ENCODE measurements at places on chromosomes 12 and 14. TPM values are rescaled to one million over a fixed set of nuclear protein-coding genes. Genes with fewer than 3 reads are reported as not detected.

Gene LIN52
- 8.3 TPM for total RNA-seq

Gene RFX4
- total RNA-seq: not detected

Gene ACSS3
- total RNA-seq: 5.5 TPM

Gene RIMBP2
- total RNA-seq: 0.82 TPM

Gene TIMELESS
- 10.3 TPM for total RNA-seq

Gene ARHGAP9
- 1.1 TPM for total RNA-seq

DNA sequence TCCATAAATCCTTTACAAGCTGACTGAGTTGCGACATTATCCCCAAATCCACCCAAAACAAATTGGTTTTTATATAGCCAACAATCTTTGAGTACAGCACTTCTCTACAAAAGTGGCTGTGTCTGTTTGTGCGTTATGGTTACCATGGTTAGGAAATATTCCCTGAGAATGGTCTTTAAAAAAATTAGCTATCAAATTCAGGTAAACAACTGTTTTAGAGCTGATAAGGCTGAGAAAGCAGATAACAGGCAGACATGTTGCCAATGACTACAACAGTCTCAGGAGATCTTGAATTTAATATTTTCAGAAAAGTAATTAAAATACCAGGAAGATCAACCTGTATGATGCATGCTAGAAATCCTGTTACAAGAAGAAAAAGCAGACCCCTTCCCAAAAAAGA, 248.0 kb downstream of the RASSF9 start:
- DNase-seq: no peak

DNA sequence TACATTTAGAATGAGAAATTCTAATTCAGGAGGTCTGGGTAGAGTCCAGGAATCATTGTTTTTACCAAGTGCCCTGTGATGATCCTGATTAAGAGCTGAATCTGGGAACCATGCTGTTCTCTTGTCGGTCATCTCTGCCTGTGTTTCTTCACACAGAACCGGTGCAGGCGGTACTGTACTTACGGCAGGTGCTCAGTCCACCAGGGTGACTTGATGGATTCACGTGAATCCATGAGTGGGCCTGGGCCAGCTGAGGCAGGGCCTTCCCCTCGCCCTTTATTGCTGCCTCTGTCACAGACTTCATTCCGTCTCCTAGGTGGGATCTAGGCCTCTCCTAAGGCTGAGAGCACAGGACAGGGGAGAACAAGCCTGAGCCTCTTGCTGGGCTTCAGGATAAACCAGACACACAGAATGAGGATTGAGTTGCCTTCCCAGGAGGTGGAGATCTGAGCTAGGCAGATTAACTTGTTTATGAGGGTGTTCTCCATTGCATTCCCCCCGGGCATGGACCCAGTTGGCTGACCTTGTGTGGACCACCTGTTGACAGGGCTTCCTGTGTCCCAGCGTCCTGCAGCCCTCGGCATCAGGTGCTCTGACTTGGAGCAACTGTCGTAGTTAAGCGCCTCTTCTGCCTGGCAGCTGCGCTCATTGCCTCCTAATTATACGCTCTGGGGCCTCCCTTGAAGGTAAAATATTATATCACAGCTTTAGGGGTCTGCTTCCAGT, 42.1 kb downstream of the B4GALNT3 start:
- no peak for DNase-seq

DNA sequence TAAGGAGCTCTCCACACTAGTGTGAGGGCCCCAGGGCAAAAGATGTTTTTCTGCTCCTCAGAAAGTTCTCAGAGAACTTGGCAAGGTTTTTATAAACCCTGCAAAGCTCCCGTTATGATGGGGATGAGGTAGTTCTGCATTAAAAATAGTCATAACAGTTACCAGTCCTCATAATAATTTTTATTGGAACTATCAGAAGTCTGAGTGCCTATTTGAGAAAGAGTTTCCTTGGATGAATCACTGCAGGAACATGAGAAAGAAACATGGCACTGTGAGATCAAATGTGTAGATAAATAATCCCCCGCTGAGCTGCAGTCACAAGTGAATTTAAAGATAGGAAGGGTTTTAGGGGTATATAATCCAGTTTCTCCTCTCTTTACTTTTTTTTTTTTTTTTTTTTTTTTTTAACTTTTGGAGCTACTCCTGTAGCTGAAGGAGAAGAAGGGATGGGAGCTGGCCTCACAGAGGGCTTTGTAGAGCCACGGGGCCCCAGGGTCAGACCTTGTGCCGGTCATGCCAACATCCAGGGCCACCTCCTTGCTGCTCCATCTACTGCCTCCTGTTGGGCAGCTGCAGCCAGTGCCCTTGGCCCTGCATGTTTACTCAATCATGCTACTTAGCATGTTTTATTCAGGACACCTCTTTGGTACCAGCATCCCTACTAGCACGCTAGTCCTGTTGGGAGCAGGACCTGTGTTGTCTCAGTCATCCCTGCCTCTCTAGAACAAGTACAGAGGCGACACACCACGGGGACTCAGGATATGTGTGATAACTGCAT, 39.5 kb downstream of the EVL start:
- no peak for DNase-seq

DNA sequence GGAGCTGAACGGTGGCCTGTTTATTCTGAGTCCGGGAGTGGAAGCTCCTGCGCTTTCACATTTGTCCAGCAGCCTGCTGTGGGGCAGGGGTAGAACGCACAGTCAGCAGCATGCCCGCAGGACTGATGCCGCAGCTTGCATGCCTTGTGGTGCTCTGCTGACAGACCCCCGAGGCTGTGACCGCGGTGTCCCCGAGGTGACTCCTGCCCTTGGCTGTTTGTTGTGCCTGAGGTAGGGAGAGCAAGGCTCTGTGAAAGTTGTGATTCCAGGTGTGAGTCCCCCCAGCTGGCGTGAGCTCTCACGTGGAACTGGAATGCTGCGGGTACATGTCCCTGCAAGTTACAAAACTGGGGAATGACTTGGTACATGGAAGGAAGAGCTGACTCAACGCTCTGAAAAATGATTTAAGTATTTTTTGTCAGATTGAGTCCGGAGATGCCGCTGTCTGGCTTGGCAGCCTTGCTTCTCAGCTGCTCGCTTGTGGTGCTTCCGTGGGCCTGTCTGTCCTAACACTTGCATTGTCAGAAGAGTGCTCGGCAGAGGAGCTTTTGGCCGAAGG, 18.1 kb downstream of the MLXIP start:
- no peak for DNase-seq

DNA sequence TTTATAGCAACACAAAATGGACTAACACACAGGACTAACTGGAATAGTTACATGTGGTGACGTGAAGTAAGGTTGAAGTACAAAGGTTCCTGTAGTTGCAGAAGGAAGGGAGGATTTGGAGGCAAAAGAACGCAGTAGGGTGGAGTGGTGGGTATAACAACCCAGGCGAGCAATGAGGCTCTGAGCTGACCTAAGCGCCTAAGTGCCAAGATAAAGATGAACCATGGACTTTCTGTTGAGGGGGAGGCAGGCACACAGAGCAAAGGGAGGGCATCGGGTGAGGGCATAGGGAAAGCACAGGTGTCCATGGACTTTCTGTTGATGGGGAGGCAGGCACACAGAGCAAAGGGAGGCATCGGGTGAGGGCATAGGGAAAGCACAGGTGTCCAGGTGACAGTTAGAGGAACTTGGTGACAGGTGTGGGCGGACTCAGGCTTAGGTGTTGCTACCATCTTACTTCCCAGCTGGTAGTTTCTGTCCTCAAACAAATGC, 15.2 kb downstream of the SCNN1A start:
- DNase-seq: no peak

DNA sequence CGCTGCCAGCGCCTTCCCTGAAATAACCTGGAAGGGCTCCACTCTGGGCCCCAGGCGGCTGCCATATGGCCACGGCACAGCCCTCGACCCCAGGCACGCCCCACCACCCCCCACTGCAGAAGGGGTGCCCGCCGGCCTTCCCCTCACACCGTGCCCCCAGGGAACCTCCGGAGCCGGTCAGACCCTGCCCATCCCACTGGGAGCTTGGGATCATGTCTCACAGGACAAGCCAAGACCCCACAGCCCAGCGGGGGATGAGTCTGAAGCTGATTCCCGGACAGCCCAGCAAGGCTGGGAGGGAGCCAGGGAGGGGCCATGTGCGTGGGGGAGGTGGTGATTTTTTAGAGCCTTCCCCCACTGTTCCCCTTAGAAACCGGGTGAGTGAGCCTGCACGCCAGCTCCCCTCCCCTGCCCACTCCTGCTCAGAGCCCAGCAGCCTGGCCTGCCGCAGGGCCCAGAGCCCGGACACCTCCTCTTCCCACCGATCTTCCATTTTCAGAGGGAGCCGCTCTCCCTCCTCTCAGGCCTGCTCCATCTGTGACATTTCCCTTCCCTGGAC, 1.4 kb downstream of the RIMBP2 start:
- DNase-seq: no peak

GRCh38 chr12:113163030-113163360, 13.5 kb downstream of the CFAP73 start:
- DNase-seq: no peak

- no peak for DNase-seq
These were observed 89.0 kb upstream of the TRAF3 start for GRCh38 chr14:102688290-102688689.

GRCh38 chr12:116188581-116188980, 88.9 kb downstream of the MED13L start:
- no peak for DNase-seq
